ENCODE measurements at places on chromosomes 2 and 18. TPM values are rescaled to one million over a fixed set of nuclear protein-coding genes. Genes with fewer than 3 reads are reported as not detected.

- no peak overlapping the region for H3K27ac ChIP-seq
- no peak for DNase-seq
- H3K4me3 ChIP-seq, result no peak overlapping the region
- peaks cover 2% of the 10 kb centered on the region for H3K27me3 ChIP-seq
- no peaks in the 10 kb centered on the region for H3K4me1 ChIP-seq
Observed at GRCh38 chr2:152825834-152826233, 107.4 kb downstream of the ARL6IP6 start.

GRCh38 chr2:85164145-85164569, 31.0 kb downstream of the TCF7L1 start:
- H3K27ac ChIP-seq, result no peak overlapping the region
- H3K27me3 ChIP-seq, result peaks cover 12% of the 10 kb centered on the region
- no peak for DNase-seq
- H3K36me3 ChIP-seq, result no peaks in the 10 kb centered on the region

ATP6V1C2 gene
- total RNA-seq, result not detected

DNA sequence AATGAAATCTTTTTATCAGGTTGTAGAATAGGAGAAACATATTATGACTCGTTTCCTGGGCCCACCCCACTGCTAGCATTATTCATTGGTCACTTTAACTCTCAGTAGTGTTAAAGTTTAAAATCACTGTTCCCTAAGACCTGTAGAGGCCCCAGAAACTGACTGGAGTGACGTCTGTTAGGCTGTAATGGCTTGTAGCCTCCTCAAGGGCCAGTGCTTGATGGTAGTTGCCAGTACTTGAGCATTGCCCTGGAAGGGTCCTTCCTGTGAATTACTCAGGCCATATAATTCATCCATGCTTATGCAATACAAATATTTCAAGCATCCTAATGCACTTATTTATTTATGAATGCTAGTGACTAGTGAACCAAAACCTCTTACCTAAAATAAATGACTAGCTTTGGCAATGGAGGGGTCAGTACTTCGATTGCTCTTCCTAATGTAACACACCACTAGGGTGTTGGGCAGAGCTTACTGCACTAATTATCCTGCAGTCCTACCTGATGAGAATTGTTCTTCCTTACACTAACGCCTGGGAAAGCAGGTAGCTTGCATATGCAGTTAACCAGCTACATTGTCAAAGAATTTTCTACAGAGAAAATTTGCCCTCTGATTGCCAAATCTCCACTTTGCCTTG, 31.2 kb downstream of the ARHGAP25 start:
- peaks cover 97% of the 10 kb centered on the region for H3K4me1 ChIP-seq
- H3K4me3 ChIP-seq, result peak overlapping the region; percentile 70
- H3K36me3 ChIP-seq, result peaks cover 54% of the 10 kb centered on the region
- DNase-seq, result no peak
- H3K27ac ChIP-seq, result peak overlapping the region; percentile 97

GRCh38 chr2:66362701-66363100, 72.2 kb upstream of the MEIS1 start:
- H3K4me1 ChIP-seq, result no peaks in the 10 kb centered on the region
- H3K27ac ChIP-seq, result no peak overlapping the region

GRCh38 chr2:225608136-225608535, 208.6 kb downstream of the NYAP2 start:
- no peak for DNase-seq
- H3K27me3 ChIP-seq, result no peaks in the 10 kb centered on the region
- H3K27ac ChIP-seq, result no peak overlapping the region
- H3K4me3 ChIP-seq, result no peak overlapping the region
- H3K36me3 ChIP-seq, result no peaks in the 10 kb centered on the region

Data from activated CD4-positive, alpha-beta memory T cell treated with anti-CD3 and anti-CD28 coated beads, Interleukin-2, amount 10 ng/mL, durations not matched to agents 7 days and 5 days (primary cell).